Activated CD4-positive, alpha-beta memory T cell treated with anti-CD3 and anti-CD28 coated beads, Interleukin-2, amount 10 ng/mL, durations not matched to agents 7 days and 5 days (primary cell): ENCODE measurements at places on chromosomes 2 and 18. TPM values are rescaled to one million over a fixed set of nuclear protein-coding genes. Genes with fewer than 3 reads are reported as not detected.

DNA sequence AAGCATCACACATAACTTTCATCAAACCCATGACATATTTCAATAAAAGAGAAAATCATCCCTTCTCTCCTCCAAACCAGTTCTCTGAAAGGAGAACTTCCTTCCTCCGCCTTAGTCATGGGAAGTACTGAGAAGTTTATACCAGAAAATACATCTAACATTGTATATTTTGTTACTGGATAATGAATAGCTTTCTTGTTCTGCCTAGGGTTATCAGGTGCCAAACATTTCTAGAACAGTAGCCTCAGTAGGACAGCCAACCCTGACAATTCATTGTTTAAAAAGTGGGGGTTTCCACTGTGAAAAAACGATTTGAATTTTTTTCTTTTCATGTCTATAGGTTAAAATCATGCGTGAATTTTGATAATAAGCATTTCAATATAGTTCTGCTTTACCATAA is 16.0 kb upstream of the DAW1 start:
- no peak for DNase-seq

DNA sequence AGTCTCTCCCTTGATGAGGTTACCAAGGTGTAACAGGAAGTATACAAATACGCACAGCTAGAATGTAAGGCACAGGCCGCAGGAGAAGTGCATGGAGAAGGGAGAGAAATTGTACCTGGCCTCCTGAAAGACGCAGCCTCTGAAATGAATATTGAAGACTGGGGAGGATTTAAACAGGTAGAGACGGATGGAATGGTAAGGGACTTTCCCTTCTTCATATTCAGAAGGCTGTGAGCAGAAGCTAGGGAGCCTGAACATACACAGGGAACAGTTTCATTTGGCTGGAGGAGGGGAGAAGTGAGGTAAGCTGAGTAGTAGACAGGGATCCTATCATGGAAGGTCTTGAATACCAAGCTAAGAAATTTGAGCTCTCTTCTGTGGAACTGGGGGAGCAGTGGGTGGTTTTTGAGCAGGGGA is 112.7 kb downstream of the ANKRD44 start:
- no peak for DNase-seq

GRCh38 chr2:221610675-221611074 is 38.6 kb upstream of the EPHA4 start:
- DNase-seq = no peak

Gene SANBR
- 9.9 TPM for total RNA-seq

Gene BOLL
- total RNA-seq = not detected

- DNase-seq = no peak
Measured at GRCh38 chr2:104312684-104313083, 541.2 kb upstream of the POU3F3 start.

GRCh38 chr2:223865907-223866508 is 28.6 kb upstream of the AP1S3 start:
- no peak for DNase-seq

DNA sequence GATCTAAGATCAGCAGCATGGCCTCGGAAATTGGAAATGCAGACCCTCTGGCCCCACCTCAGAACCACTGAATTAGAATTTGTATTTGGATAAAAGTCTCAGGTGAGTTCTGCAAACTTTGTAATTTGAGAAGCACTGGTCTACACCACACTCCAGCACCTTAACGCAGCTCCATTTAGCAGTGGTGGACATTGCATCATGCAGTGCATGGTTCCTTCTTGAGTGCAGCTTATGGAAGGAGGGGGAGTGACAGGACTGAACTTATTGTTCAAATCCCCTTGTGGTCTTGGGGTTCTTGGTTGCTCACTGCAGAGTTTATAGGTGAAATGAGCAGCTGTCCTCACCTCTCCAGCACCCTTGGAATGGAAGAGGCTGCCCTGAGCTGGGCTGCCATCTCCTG is 17.4 kb upstream of the STEAP3 start:
- no peak for DNase-seq

DNA sequence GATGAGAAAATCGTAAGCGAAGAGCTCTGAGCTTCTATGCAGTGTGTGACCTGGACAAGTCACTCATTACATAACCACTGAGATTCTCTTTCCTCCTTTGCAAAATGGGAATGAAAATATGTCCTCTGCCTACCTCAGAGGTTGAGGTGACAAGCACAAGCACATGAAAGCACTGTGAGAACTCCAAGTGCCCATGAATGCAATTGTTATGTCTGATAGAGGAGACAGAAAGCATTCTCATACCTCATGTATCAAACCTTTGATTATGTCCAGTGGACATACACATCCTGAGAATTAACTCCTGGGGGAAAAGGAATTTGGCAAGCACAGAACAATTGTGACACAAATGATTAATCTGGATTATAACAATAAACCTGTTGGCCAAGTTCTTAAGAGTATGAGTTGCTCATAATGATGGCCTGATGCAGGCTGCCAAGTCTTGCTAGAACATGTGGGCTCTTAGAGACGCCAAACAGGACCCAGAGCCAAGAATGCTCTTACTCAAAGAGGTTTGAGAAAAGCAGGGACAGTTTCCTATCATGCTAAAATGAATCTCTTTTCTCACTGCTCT is 8.5 kb upstream of the RMDN2 start:
- no peak for DNase-seq

Gene CRIM1
- 6.6 TPM for total RNA-seq

DNA sequence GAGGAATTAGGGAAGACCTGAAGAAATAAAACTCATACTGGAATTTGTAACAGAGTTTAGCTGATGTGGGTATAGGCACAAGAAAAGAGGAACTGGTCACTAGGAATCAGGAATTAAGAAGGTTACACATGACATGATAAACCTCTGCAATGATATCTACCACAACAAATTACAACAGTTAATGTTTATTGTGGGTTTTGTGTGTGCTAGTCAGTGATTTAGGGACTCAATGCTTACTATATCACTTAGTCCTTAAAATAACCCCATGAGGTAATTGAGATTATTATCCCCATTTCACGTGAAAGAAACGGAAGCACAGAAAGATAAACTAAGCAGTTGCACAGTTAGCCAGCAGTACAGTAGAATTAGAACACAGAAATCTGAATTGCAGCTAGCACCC is 415.8 kb upstream of the ZEB2 start:
- DNase-seq = no peak

GRCh38 chr2:9002637-9003365 is 683 bp downstream of the MBOAT2 start:
- no peak for DNase-seq

DNA sequence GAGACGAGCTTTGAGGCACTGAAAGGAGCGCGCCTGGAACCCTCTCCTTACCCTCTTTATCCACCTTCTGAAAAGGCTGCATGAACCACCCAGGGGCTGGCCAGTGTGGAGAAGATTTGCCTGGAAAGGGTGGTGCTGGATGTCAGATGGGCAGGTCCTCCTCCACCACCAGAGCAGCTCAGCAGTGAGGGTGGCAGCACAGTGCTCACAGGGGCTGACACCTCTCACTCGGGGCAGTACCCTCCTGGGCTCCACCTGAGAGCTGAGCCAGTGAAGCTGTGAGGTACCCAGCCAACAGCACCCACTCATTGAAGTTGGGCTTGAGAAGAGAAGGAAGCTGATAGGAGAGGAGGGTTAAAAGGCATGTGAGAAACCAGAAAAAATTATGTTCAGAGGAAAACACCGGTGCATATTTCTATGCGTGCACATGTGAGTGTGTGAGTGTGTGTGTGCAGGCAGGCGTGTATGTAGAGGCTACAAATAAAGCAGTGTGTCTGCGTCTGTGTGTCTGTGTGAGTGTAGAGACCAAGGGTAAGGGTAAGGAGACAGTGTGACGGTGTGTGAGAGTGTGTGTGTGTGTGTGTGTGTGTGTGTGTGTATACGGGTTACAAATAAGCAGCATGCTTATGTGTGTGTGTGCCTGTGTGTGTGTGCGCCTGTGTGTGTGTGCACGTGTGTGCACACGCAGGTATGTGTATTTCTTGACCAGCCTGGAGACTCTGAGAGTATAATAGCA is 40.7 kb downstream of the TEX44 start:
- no peak for DNase-seq

- DNase-seq = peak; percentile 35
Measured at GRCh38 chr2:214410918-214411554, at the start of gene VWC2L. TSS of gene VWC2L (plus strand) at chr2:214411054. CDS start at chr2:214414194, 3,140 bp downstream.

DNA sequence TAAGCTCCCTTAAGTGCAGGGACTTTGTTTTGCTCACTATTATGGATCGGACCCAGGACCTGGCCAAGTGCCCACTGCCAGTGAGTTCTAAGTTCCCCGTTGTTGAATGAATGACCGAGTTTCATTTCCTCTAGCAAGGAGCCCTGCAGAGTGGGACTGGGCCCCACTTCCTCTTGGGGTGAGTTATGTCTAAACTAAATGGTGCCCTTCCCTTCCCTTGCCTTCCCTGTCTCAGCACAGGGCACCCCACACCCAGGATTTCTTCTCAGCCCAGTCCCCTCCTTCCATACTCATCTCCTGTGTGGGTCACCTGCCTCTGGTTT is 195.3 kb upstream of the HS6ST1 start:
- DNase-seq = no peak

DNA sequence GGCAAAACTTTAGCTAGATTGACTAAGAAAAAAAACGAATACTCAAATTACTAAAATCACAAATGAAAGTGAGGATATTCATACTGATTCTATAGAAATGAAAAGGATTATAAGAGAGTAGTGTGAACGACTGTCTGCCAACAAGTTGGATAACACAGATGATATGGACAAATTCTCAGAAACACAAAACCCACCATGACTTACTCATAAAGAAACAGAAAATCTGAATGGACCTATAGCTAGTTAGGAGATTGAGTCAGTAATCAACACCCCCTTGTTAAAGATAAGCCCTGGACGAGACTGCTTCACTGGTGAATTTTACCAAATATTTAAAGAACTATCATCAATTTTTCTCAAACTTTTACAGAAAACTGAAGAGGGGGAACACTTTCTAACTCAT is 108.8 kb upstream of the TMEM200C start:
- no peak for DNase-seq

GRCh38 chr18:59559528-59559927 is 137.7 kb downstream of the CCBE1 start:
- DNase-seq = no peak

Gene NCKAP1
- total RNA-seq = 4.1 TPM

DNA sequence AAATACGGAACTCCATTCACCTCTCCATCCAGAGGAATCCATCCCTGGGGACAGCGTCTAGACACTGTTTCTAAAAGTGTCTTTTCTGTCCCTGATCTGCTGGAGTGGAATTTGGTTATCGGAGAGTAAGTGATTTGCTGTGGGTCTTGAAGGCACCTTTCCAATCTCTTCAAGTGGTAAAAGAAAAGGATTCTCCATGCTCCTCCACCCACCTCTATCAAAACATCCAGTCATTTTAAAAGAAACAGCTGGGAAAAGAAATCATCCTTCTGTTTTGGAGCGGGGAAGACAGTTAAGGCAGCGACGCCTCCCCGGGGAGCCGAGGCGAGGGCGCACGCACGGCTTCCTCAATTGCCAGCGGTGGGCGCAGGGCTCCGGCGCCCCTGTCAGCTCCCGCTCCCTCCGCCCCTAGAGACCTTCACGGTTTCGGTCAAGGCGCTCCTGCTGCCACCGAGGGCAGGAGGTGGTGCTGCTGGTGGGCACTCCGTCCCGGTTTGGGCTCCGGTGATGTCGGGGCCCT is 547 bp downstream of the SLC35F5 start:
- no peak for DNase-seq

DNA sequence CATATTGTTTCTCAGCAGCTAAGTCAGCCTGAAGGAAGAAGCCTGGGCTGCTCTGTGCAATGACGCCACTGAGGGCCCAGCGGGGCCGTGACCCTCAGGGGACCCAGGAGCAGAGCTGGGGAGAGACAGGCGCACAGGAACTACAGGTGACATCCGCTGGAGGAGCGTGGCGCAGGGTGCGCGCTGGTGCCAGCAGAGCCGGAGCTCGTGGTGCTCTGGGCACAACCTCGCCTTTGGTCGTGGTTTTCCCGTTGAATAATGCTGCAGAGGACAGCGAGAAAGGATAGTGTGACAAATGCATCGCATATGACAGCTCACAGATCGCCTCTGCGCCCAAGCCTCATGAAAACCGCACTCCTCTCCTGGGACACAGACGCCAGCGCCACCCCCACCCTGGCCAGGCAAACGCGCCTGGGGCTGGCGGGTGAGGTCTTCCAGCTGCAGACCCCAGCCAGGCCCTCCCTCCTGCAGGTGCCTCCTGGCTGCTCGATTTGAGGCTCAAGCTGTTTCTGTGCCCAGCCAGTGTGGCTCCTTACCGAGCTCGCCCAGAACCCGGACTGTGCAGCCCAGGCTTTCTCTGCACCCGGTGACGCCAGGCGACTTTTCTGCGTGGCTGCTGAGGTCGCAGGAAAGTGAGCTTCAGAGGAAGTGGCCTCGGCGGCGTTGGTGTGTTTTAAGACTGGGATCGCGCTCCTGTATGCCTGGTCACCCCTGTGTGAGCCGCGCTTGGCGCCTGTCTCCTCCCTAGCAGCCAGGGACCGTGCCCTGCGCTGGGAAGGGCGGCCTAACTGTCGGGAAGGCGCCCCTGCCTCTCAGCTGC is 583.1 kb upstream of the HS6ST1 start:
- DNase-seq = no peak

DNA sequence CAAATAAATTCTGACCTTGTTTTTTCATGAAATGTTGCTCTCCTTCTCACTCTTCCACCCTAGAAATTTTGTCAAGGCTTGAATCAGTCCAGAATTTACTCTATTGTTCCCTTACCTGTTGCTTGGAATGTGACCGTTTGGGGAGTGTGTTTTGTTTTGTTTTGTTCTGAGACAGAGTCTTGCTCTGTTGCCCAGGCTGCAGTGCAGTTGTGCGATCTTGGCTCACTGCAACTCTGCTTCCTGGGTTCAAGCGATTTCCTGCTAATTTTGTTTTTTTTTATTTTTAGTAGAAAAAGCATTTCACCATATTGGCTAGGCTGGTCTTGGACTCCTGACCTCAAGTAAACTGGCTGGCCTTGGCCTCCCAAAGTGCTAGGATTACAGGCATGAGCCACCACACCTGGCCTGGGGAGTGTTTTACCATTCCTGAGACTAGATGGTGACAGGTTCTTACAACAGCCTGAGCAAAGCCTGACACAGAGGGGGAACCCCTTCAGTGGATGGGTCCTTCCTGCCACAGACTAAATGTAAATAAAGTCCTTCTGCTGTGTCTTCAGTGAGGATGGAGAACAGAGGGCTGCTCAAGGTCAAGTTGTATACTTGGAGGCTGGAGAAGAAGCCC is 52.0 kb downstream of the HAUS1 start:
- peak; percentile 51 for DNase-seq

Gene CCDC121
- total RNA-seq = 0.90 TPM

GRCh38 chr18:7879717-7880116 is 312.6 kb downstream of the PTPRM start:
- no peak for DNase-seq

DNA sequence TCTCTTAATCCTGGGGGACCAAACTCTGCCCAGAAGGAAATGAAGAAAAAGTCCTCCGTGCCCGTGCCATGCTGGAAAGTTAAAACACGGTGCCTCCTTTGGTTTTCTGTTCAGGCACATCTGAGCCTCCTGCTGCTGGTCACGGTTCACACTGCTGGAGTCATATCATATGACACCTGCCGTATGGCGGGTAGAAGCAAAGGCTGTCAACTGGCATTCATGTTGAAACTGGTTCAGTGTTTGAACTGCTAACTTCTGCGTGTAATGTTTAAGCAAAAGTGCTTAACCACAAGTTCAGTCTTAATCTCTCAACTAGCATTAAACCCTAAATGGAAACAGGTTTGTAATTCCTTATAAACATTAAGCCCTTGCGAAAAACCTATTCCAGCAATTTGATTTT is 3.1 kb downstream of the STK39 start:
- peak; percentile 66 for DNase-seq

Gene ACKR3
- 2.7 TPM for total RNA-seq

GRCh38 chr2:144211826-144212225 is 308.1 kb downstream of the ZEB2 start:
- no peak for DNase-seq

Gene KCNE4
- total RNA-seq = not detected

Gene PMAIP1
- 37.7 TPM for total RNA-seq

Gene ZNF532
- 3.4 TPM for total RNA-seq

GRCh38 chr2:101815739-101816391 is 118.4 kb downstream of the MAP4K4 start:
- DNase-seq = no peak
